ENCODE measurements at places on chromosomes 3 and 15. TPM values are rescaled to one million over a fixed set of nuclear protein-coding genes. Genes with fewer than 3 reads are reported as not detected.

Gene HRG
- not detected for total RNA-seq

Gene ARHGEF3
- total RNA-seq: 50.0 TPM

Gene TUSC7
- total RNA-seq: not detected

Gene DLL4
- 15.2 TPM for total RNA-seq

Gene GABRA5
- total RNA-seq: not detected

Gene RNU5B-1
- not detected for total RNA-seq

Gene USP13
- total RNA-seq: 9.1 TPM

Gene CPLX3
- not detected for total RNA-seq

Gene KBTBD8
- 4.3 TPM for total RNA-seq

Gene P2RY1
- total RNA-seq: 9.2 TPM

Gene COL8A1
- total RNA-seq: 30.2 TPM

Gene TSEN2
- 52.6 TPM for total RNA-seq

Gene ACTC1
- total RNA-seq: 29.7 TPM
